ENCODE measurements at places on chromosomes 2 and 18. TPM values are rescaled to one million over a fixed set of nuclear protein-coding genes. Genes with fewer than 3 reads are reported as not detected.

Gene MERTK
- 13.7 TPM for total RNA-seq

Gene PLA2R1
- total RNA-seq, result 18.9 TPM

Gene NTSR2
- not detected for total RNA-seq

Gene TRIM43
- total RNA-seq, result not detected

Gene ZNF396
- total RNA-seq, result 0.18 TPM

Gene AAK1
- total RNA-seq, result 31.8 TPM

Gene UGT1A3
- total RNA-seq, result 3.7 TPM

Gene LRRTM4
- not detected for total RNA-seq

Gene BCS1L
- total RNA-seq, result 29.9 TPM

Gene CKAP2L
- 5.3 TPM for total RNA-seq

Gene CHRNG
- total RNA-seq, result not detected

Gene TYW5
- total RNA-seq, result 3.4 TPM

Gene LMAN2L
- total RNA-seq, result 12.5 TPM

Gene TMEM169
- total RNA-seq, result 0.09 TPM

Gene NPC1
- 16.9 TPM for total RNA-seq

Gene SLC4A5
- 2.3 TPM for total RNA-seq

Gene MATN3
- 1.3 TPM for total RNA-seq

Gene LOXHD1
- not detected for total RNA-seq

Gene PRKCE
- total RNA-seq, result 13.7 TPM

Gene PLCL1
- 0.34 TPM for total RNA-seq

Gene RUFY4
- not detected for total RNA-seq

Gene LYPD6
- total RNA-seq, result 0.83 TPM

Gene IL36A
- 164 TPM for total RNA-seq

Gene CCDC121
- total RNA-seq, result 0.87 TPM

Gene CHST9
- 2.9 TPM for total RNA-seq

Gene REG3G
- not detected for total RNA-seq

Gene KCNG3
- 0.38 TPM for total RNA-seq
